GM12878 (cell line): ENCODE measurements at places on chromosomes 1 and 21.
A peak's percentile ranks its signal among the peaks of the same experiment; 100 is the strongest.

GRCh38 chr1:156143765-156144489 is 9.5 kb upstream of the SEMA4A start:
- DNase-seq, result no peak

DNA sequence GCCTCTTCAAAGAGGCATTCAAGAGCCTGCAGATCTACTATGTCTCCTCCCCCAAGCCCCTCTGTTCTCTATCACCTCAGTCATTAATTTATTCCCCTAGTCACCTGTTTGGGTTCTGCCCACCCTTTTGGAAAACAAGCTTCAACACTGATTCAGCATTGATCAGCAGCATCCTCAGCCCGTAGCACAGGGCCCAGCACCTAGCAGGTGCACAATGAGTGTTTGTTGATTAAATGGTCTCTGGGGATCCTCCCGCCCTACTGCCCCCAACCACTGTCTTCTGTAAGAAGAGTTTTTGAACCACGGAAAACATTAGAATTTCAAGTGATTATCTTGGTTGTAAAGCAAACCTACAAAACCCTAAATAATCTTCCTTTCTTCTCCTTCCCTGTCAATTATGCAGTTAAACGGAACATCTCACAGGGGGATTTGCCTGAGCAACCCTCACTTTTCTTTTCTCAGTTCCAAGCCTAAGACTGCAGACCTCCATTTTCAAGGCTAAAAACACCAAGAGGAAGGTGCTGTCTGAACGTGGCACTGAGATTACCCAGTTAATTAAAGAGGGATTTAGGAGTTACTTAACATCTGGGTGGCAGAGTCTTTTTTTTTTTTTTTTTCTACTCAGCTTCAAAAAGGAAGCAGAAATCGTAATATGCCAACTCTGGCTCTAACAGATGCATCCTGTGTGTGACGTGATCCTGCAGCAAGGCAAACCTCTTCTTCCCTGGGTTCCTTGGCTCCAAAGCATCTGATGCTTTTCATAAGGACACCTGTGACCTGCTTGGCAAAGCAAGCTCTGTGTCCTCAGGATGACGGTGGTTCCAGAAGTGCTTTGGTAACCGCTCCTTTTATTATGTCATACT is 163.0 kb downstream of the KAZN start:
- DNase-seq, result no peak

- no peak for DNase-seq
Observed at GRCh38 chr1:61457526-61458040, 267.4 kb downstream of the TM2D1 start.

- no peak for DNase-seq
Observed at GRCh38 chr1:200275415-200275814, 134.4 kb downstream of the ZNF281 start.

DNA sequence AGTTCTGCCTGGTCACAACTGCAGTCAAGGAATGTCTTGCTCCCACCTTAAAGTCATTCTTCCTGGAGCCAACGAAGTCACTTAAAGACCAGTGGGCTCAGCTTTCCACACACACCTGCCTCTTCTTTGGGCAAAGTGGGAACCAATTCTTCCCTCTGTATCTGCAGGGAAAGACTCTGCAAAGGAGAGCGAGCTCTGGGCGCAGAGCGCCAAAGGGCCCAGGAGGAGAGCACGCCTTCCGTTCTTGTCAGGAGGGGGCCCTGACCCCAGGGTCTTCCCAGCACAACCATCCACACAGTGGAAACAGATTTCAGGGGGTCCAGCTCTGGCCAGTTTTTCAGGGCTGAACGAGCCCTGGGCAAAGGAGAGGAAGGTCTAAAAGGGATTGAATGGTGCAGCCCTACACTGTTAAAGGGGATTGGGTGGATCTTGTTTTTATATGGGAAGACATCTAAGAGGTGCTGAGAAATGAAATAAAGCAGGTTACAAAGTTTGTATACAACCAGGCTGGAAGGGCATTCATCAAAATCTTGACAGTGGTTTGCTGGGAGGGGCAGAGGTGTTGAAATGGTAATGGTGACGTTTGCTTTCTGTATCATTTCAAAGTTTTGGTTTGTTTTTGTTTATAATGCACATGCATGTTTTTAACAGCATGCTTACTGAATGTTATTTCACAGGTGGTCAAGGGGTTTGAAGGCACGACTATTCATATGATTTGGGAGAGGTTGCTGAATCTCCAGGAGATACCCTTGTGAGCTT is 6.8 kb upstream of the OLIG2 start:
- no peak for DNase-seq

GRCh38 chr1:10773851-10774614 is 22.4 kb downstream of the CASZ1 start:
- no peak for DNase-seq

DNA sequence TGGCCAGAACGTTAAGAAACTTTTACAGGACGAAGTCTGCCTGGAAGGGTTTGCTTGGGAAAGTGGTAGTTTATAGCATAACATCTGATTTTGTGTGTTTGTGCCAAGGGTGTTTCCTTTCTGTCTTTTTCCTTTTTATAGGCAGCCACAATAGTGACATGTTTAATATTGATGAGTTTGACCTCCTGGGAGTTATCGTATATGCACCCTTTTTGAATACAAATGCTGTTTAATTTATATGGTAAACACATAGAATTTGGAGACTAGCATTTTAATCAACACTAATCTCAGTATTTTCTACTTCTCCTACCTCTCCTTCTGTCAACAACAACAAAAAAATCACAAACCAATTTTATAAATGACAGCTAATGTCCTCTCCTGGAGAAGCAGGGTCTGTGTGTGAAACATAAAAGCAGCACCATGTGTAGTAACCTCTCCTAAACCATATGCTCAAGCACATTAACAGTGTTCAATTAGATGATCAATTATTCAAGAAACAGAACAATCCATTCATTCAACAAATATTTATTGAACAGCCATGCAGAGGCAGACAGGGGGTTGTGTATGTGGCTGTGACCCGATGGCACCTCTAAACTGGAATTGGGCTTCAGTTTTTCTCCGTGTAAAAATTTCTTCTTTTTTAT is 604 bp upstream of the FMN2 start:
- DNase-seq, result no peak

DNA sequence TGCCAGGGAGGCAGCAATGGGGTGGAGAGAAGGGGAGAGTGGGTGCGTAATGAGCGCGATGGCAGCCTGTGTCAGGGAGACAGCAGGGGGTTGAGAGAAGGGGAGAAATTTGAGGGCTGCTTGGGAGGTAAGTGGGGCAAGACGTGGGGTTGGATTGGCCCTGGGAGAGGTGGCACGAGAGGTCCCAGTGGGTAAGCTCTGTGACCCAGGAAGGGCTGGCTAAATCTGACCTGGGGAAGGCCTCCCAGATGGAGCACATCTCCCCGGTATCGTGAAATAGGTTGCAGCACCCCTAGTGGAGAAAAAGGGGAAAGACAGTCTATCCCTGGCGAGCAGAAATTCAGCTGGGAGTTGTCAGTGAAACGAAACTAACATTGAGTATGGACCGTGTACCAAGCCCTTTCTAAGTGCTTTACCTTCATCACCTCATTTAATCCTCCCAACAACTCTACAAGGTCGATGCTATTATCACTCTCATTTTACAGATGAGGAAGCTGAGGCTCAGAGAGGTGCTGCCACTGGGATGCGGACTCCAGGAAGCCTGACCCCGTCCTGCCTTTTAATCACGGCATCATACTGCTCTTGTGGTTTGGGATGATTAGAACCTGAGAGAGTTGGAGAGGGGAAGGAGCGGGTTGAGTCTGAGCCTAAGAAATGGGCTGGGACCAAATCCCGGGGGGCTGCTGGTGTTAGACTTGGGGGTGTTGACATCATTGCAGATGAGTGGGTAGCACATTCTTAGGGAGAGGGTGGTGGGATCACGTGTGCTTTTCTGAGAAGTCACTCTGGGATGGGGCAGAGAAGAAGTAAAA is 56.6 kb upstream of the RPL11 start:
- DNase-seq, result peak; percentile 66

GRCh38 chr1:179820226-179820970 is 57.2 kb downstream of the TOR1AIP2 start:
- no peak for DNase-seq

DNA sequence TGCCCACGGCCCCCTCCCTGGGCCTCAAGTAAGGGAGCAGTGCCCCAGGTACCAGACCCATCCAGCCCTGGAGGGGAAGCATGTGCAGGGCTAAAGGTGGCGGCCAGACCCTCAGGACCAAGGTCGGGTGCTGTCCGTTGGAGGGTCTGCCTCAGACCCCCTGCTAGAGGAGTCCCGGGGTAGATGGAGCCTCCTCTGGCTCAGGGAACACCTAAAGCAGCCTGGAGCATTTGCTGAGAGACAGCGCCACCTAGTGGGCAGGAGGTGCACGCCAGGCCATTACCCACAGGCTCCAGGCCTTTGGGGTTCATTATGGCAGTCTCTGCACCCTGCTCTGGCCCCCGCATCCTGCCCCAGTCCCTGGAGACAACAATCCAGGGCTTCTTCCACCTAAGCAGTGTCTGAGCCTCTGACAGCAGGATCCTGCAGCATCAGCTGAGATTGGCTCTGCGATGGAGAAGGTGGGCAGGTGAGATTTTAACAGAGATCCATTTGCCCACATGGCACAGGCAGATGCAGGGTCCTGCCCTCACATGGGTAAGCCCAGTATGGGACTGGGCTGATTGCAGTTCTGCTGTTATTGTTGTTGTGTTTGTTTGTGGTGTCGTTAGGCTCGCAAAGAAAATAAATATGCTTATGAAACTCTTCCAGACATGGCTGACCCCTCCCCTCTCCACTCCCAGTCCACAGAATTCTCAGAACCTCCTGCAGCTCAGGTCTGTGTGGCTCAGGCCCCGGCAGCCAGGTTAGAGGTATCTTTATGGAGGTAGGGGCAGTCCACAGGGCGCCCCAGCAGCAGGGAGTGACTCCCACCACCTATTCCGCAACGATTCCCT is 42.4 kb downstream of the CTNNBIP1 start:
- DNase-seq, result peak; percentile 36

DNA sequence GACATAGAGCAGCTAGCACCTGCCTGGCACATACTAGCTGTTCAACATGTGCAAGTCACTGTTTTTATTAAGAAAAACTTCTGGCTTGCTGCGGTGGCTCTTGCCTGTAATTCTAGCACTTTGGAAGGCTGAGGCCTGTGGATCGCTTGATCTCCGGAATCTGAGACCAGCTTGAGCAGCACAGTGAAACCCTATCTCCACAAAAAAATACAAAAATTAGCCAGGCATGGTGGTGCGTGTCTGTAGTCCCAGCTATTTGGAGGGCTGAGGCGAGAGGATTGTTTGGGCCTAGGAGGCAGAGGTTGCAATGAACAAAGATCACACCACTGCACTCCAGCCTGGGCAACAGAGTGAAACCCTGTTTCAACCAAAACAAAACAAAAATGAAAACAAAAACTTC is 27.7 kb upstream of the C8B start:
- no peak for DNase-seq

GRCh38 chr1:20134995-20135394 is 4.1 kb upstream of the PLA2G2F start:
- DNase-seq, result no peak

DNA sequence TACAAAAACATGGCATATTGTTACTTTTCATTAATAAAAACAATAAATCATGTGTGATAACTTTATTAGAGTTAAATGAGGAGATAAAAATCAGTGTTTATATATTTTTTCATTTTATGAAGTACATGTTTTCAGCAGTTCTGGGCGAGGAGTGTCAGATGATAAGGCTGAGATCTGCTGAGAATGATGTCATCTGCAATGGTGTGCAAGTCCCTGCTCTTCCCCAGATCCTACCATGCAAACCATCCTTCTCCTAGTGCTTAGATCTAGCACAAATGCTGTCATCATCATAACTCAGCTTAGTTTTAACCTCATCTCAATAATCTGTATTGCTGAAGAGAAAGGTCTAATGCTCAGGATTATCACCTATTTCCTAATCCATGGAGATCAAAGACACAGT is 214.4 kb upstream of the DAB1 start:
- DNase-seq, result no peak

GRCh38 chr21:17050156-17050555 is 462.7 kb upstream of the CXADR start:
- no peak for DNase-seq

DNA sequence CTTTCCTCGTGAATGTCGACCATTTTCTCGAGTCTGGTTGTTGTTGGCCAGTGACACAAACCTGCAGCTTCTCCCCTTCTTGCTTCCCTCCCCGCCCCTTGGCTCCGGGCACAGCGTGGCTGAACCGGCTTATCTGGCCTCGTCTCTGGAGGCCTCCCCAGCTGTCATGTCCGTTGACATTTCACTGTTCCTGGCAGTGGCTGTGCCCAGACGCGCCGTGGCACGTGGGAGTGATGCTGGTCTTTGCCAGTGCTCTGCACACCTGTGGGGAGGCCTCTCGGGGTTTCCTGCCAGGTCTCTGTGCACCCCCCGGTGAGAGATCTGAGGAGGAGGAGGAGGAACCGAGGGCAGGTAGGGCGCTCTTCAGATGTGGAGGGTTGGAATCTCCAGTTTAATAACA is 23.7 kb downstream of the SKI start:
- no peak for DNase-seq

DNA sequence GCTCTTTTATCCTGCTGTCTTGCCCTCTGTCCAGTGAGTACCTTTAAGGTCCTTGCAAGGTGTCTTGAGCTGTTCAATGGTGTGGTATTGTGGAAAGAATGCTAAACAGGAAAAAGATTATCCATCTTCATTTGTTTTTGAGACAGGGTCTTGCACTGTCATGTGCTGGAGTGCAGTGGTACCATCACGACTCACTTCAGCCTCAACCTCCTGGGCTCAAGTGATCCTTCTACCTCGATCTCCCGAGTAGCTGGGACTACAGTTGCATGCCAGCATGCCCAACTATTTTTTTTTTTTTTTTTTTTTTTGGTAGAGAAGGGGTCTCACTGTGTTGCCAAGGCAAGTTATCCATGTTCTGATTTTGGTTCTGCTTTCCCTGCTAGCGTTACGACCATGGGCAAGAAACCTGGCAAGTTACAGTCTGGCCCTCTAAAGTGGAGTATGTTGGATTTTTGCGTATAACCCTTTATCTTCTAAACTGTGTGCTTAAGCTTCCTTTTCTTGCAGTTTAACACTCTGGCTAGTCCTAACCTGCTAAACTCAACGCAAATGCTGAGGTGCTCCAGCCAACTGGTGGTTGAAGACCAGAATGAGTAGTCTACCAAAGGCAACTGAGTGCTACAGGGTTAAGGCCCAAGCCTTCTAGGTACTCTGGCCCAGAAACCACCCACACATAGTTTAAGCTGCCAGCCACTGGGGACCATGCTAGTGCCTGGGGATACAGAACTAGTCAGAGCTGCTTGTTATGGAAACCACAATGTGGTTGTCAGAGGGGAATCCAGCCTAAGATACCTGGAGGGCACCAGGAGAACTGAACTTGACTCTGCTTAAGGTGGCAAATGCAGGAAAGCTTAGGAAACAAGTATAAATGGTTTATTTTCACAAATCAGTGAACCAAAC is 7.9 kb downstream of the RPL11 start:
- DNase-seq, result no peak
